ENCODE measurements at places on chromosomes 7 and 10. TPM values are rescaled to one million over a fixed set of nuclear protein-coding genes. Genes with fewer than 3 reads are reported as not detected.

Gene IDI2
- not detected for total RNA-seq

Gene CYP17A1
- 0.76 TPM for total RNA-seq

Gene TMEM184A
- total RNA-seq: 86.6 TPM

- ATAC-seq: no peak
Observed at GRCh38 chr10:20233423-20233822, 417.2 kb downstream of the PLXDC2 start.

GRCh38 chr7:20240080-20240926 is 23.1 kb upstream of the MACC1 start:
- ATAC-seq: no peak

Measured in esophagus mucosa (tissue), 1 donor.